ENCODE measurements at places on chromosomes 4 and X. TPM values are rescaled to one million over a fixed set of nuclear protein-coding genes. Genes with fewer than 3 reads are reported as not detected.

DNA sequence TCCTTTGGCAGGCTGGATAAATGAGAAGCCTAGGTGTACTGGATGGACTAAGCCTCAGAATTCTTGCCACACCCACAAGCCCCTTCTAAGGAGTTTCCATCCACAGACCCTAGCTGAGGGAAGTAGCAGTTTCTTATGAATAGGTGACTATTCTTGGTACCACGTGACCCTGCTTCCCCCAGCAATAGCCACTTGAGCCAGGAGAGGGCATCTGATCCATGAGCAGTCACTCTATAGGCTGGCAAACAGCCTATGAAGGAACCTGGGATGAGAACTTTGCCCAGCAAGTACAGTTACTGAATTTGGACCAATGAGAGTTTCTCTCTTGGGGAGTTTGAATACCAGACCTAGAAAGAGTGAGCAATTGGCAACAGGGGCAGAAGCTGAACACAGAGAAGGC, 84.0 kb downstream of the RTL9 start:
- ATAC-seq = no peak

- ATAC-seq = no peak
These were observed 530.4 kb upstream of the IGFBP7 start for GRCh38 chr4:57640391-57641100.

The EIF2S3 gene
- total RNA-seq = 272 TPM

The GASK1B gene
- total RNA-seq = 1.5 TPM

DNA sequence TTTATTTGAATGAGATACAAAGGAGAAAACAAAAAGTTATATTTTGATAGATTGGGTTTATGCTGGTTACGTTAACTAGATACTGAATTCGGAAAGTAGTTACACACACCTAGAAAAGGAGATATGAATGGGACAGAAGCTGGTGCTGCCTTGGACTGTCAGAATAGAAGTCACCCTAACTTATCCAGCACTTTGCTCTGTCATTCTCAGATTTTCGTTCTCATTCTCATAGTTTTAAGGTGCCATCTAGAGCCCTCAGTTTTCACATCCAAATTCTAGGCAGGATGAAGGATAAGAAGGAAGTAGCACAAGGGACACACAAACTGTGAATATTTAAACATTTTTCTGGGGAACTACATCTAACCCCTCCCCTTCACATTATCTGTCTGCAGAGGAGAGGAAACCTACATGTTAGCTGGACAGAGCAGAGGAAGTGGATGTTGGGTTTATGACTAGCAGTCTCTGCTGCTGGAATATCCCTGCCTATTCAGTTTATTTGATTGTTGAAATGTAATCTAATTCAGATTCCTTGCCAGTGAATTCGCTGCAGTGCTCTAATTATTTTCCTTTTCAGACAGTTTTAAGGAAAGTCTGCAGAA, 521.9 kb downstream of the FAT4 start:
- peak; percentile 28 for ATAC-seq

DNA sequence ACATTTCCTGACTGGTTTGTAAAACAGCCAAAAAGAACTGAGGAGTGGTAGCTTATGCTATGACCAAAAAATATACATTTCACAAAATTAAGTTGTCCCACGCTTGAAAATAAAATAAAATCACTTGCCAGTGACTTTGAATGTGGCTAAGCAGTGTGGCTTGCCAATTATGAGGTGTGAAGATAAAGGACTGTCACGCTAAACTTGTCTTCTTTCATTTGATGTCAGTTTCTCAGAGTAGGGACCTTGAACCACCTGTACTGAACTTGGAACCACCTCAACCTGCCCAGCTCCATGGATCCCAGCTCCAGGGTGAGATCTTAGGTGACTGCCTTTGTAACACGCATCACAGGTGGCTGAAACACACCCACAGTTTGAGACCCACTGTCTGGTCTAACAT, 113.7 kb upstream of the TBL1X start:
- ATAC-seq = no peak

Measured in motor neuron (in vitro differentiated cells).